Smooth muscle cell of trachea (primary cell): ENCODE measurements at places on chromosomes 5 and 9. TPM values are rescaled to one million over a fixed set of nuclear protein-coding genes. Genes with fewer than 3 reads are reported as not detected.

Gene PCDHGA6
- total RNA-seq, result 4.8 and 6.3 TPM in 2 replicates

Gene IL5
- total RNA-seq, result not detected in 2 replicates

Gene PCDHGC5
- total RNA-seq, result 7.9 and 8.1 TPM in 2 replicates

Gene RPL37
- 393 and 958 TPM in 2 replicates for total RNA-seq

Gene OBP2B
- not detected in 2 replicates for total RNA-seq
